T-helper 9 cell (primary cell): ENCODE measurements at places on chromosomes 1 and 21.

GRCh38 chr1:113860891-113861290, 10.6 kb downstream of the PTPN22 start:
- no peak for DNase-seq

DNA sequence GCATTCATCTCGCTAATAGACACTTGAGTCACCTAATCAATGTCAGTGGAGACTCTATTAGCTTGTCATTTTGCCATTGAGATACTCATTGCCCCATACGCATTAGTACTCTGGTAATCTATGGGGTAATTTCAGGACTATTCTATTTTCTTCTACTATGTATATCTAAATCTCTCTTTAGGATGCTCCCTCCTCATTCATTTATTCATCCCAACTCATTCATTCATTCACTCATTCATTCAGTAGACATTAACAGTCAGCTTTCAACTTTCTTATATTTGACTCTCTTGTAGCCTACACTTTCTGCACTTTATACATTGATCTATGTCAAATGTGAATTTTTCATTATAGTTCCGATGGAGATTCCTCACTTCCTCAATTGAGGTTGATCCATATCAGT, 170.9 kb downstream of the ASTN1 start:
- DNase-seq: no peak

DNA sequence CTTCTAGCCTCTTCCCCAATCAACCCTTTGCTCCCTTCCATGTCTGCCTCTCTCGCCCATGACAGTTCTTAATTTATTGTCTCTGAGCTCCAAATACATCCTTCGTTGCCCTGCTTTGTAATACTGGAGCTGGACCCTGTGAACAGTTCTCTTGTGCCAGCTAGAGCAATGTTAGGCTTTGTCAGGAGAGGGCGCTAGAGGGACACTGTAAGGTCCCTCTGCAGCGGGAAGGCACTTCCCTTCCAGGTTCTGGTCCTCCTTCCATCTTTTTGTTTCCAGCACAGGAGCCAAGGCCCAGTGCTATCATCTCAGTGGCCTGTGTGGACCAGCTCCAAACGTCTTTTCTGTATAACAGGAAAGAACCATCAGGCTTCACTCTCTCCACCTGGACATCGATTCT, 95.9 kb downstream of the PTPRU start:
- DNase-seq: no peak

- no peak for DNase-seq
Measured at GRCh38 chr1:26034504-26035202, 11.3 kb downstream of the SLC30A2 start.

- DNase-seq: no peak
Measured at GRCh38 chr1:41679531-41679930, 195.0 kb upstream of the EDN2 start.

DNA sequence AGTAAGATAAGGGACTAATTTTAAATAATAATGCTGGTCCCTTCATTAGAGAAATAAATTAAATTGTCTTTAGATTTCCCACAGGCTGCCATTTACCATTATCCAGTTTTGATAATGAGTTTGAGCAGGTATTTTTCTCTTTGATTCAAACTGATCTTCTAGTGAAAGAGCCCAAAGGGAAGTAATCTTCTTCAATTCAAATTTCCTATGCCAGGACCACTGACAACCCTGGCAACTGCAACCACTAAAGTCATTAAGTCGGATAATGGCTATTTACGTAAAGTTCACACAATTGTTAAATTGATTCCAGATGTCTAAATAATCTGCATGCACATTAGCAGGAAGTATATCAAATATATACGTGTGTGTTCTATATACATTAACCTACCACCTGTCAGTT, 399.3 kb downstream of the PTPRC start:
- DNase-seq: no peak

GRCh38 chr1:165762725-165763124, 5.9 kb downstream of the TMCO1 start:
- DNase-seq: no peak

DNA sequence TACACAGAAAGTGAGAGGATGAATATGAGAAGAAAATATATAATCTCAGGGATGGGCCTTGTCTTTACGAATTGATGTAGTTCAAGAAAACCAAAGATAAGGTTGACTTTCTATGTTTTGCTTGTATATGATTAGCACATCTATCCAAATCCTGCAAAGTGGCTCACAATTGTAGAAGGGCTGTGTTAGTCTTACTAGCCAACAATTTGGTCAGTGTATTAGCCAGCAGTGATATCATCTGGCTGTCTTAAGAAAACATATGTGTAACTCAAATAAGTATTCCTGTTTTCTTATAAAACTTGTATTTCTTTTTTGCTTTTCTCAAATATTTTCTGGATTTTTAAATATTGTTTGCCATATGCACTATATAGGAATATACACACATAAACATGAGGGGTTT, 5.5 kb downstream of the SDCCAG8 start:
- no peak for DNase-seq

- DNase-seq: no peak
Measured at GRCh38 chr1:15627343-15627988, 10.2 kb downstream of the DDI2 start.

- no peak for DNase-seq
Measured at GRCh38 chr1:38028671-38029070, 16.1 kb downstream of the UTP11 start.

DNA sequence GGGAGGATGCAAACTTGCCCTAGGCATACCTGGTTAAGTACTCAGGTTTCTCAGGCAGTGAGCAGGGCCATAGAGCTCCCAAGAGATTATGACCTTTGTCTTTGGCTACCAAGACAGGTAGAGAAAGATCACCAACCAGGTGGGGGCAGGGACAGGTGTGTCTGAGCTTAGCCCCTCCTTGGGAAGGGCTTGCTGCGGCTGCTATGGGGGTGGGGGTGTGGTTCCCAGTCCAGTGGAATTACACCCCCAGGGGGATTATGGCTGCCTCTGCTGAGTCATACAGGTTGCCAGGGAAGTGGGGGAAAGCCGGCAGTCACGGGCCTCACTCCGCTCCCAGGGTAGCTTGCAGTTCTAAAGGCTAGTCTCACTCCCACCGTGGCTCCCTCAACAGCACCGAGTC, 65.2 kb upstream of the FAM163A start:
- DNase-seq: no peak

GRCh38 chr1:3929126-3929525, 29.1 kb upstream of the C1orf174 start:
- DNase-seq: no peak

- no peak for DNase-seq
Measured at GRCh38 chr1:190957565-190957964, 479.9 kb upstream of the BRINP3 start.

GRCh38 chr1:116226017-116226416, 114.8 kb downstream of the MAB21L3 start:
- DNase-seq: no peak

DNA sequence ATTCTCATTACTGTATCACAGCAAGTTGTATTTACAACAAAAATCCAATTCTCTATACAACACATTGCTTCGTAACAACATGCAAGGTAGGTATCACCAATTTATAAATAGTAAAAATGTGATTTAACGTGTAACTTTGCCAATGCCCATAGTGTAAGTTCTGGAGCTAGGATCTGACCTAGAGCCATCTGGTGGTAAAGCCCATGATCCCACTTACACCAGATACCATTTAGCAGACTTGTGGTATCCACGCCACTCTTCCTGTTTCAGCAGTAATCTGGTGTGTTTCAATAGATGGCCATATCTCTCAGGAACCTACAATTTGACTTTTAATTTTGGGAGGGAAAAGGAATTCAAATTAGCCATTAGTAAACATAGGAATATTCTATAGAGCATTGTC, 10.2 kb downstream of the SETSIP start:
- no peak for DNase-seq

DNA sequence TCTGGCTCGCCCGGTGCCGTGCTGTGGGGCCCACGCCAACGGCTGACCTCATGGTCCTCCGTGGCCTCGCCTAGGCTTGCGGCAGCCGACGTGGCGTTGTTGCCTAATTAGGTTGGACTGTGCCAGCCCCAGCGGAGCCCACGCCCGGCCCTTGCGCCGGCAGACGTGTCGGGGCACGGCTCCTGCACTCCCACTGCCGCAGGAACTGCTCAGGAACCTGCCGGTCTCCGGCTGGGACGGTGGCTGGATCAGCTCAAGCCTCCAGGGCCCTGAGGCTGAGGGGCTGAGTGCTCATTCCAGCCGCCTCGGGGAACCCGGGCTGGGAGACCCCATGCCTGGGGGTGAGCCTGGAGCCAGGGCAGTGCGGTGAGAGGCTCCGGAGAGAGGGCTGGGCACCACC, 16.1 kb upstream of the PEX10 start:
- DNase-seq: no peak

- DNase-seq: no peak
Measured at GRCh38 chr1:82927753-82928152, 1071.2 kb downstream of the TTLL7 start.

DNA sequence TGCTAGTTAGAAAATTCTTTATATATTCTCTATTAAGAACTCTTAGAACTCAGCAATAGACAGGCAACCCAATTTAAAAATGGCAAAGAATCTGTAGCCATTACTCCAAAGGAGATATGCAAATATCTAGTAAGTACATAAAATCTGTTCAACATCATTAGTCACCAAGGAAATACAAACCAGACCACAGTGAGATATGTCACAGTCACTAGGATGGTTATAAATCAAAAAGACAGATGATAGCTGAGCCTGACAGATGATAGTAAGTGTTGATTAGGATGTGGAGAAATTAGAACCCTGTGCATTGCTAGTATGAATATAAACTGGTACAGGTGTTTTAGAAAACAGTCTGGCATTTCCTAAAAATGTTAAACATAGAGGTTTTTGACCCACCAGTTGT, 26.6 kb downstream of the SRSF11 start:
- no peak for DNase-seq

GRCh38 chr1:187987236-187987776, 1158.6 kb downstream of the PLA2G4A start:
- no peak for DNase-seq

GRCh38 chr1:10631811-10632593, 157.3 kb downstream of the PEX14 start:
- no peak for DNase-seq

- no peak for DNase-seq
Measured at GRCh38 chr1:100799548-100799947, 80.0 kb downstream of the VCAM1 start.

DNA sequence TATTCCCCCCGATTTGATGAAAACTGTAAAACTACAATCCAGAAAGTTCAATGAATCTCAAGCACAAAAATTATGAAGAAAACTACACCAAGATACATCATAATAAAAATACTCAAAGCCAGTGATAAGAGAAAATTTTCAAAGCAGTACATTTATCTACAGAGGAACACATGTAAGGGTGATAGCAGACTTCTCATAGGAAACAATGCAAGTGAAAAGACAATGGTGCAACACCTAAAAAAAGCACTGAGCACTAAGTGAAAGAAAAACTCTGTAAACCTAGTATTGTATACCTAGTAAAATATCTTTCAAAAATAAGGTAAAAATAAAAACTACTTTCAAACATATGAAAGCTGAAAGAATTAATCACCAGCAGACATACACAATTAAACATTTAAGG, 76.1 kb upstream of the IRF2BP2 start:
- no peak for DNase-seq

DNA sequence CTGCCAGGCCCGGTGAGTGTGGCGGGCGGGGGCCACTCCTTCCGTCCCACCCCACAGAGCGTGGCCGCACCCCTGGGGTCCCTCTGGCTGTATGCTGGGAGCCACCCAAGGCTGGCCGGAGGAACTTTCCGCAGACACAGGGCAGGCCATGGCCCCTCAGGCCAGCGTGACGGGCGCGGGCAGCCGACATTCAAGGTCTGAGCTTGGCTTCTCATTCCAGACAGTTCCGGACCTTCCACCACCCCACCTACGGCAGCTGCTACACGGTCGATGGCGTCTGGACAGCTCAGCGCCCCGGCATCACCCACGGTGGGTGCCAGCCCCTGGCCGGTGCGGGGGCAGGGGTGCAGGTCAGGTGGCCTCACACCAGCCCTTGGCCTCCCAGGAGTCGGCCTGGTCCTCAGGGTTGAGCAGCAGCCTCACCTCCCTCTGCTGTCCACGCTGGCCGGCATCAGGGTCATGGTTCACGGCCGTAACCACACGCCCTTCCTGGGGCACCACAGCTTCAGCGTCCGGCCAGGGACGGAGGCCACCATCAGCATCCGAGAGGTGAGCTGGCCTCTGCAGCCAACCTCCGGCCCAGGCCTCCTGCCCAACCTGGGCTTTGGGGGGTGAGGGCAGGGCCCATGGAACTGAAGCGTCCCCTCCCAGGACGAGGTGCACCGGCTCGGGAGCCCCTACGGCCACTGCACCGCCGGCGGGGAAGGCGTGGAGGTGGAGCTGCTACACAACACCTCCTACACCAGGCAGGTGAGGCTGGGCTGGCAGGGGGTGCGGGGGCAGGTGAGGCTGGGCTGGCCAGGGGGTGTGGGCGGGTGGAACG, 7.3 kb downstream of the SCNN1D start:
- no peak for DNase-seq

GRCh38 chr1:43274125-43274803, 4.5 kb downstream of the TMEM125 start:
- no peak for DNase-seq

- no peak for DNase-seq
Measured at GRCh38 chr1:164719676-164720439, 160.9 kb downstream of the PBX1 start.

DNA sequence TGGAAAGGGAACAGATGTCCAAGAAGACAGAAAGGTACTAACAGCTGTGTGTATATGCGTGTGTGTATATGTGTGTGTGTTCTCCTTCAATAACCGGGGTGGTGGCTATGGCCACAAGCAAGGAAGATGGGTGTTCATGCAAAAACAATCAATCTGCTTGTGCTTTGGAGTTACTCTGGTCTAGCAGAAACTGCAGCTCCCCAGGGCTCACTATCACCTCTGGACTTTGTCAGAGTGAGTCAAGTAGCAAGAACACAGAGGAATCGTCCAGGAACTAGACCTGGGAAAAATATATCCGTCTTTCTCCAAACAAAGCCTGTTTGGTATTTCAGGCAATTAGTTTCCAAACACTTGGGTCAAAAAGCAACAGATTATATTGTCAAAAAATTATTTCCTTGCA, 68.6 kb downstream of the GNG12 start:
- DNase-seq: no peak

DNA sequence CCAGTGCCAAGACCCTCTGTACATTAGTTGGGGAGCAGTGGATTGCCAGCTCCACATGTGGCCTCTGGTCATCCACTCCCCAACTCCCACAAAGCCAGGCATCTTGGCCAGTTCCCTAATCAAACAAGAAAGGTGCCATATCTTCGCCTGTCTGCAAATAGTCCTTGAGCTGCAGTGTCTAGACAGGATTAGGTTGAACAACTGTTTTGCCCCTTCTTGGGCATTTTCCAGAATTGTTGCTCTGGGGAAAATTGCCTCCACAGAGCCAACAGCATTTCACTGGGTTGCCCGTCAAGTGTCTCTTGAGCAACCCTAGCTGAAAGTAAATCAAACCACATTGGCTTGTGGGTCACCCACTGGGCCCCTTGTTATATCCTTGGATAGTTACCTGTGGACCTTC, 109.3 kb downstream of the GDAP2 start:
- DNase-seq: no peak
